ENCODE measurements at places on chromosomes 5 and 9.

DNA sequence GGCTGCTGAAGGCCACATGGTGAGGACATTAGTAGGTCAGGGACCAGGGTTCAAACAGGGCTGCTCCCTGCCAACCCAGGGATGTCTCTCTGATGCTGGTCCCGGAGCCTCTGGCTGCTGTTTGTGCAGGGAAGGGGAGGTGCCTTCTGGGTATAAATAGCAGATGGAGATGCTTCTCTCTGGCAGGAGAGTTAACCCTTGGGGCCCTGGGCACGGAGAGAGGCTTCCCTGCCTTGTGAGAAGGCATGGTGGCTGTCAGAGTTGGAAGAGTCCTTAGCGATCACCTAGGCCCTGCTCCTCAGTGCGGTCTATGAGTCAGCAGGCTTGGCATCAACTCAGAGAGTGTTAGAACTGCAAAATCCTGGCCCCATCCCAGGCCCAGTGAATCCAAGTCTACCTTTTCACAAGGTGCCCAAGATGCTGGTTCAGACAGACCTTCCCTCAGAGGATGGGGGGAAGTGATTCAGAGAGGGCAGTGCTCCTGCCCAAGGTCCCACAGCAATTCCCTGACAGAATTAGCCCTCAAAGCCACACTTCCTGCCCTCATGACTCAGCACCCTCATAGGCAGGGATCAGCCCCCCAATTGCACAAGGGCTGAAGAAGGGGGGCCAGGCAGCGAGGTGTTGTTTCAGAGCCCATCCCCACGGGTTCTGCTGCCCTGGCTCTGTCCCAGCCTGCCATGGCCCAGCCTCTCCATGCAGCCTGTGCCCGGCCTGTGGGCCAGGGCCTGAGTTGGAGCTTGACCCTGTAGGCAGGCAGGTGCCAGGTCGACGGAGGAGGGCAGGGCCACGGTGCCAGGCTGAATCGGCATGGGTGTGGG is 25.6 kb downstream of the CAMK2A start:
- DNase-seq: peak; percentile 36

GRCh38 chr5:56481428-56482357 is 248.6 kb upstream of the ANKRD55 start:
- DNase-seq: peak; percentile 18

GRCh38 chr9:86940774-86941173 is 6.5 kb downstream of the GAS1 start:
- no peak for DNase-seq

DNA sequence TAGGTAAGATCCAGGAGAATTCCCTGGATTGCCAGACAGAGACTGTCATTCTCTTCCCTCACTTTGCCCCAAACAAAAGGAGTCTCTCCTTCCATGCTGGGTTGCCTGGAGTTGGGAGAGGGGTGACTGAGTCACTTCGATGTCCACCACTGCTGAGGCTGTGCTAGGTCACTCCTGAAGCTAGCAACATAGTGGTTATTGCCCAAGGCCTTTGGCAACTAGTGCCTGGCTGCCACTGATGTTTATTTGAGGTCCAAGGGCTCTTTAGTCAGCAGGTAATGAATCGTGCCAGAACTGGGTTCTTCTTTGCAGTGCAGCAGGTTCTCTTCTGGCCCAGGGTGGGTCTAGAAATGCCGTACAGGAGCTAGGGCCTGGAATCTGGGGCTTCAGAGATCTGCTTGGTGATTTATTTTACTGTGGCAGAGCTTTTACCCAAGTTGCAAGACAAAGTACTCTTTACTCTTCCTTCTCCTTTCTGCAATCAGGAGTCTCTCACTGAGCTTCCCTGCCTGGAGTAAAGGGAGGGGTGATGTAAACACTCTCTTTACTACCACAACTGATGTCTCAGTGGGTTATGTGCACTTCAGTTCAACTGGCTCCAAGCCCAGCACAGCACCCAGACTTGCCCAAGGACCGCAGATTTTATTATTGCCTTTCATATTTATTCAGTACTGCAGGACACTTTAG is 155.7 kb upstream of the SH3GL2 start:
- DNase-seq: no peak

- no peak for DNase-seq
These were observed 60.9 kb upstream of the RPL26L1 start for GRCh38 chr5:172898218-172898842.

DNA sequence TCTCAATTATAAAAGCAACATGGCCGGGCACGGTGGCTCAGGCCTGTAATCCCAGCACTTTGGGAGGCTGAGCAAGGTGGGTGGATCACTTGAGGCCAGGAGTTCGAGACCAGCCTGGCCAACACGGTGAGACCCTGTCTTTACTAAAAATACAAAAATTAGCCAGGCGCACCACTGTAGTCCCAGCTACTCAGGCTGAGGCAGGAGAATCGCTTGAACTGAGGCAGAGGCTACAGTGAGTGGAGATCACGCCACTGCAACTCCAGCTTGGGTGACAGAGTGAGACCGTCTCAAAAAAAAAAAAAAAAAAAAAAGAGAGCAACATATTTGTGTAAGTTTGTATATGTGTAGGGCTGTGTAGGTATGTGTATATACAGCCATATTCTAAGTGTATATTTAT is 7.5 kb downstream of the RPS6 start:
- no peak for DNase-seq

- no peak for DNase-seq
These were observed 11.2 kb downstream of the UBE2QL1 start for GRCh38 chr5:6459896-6460295.

DNA sequence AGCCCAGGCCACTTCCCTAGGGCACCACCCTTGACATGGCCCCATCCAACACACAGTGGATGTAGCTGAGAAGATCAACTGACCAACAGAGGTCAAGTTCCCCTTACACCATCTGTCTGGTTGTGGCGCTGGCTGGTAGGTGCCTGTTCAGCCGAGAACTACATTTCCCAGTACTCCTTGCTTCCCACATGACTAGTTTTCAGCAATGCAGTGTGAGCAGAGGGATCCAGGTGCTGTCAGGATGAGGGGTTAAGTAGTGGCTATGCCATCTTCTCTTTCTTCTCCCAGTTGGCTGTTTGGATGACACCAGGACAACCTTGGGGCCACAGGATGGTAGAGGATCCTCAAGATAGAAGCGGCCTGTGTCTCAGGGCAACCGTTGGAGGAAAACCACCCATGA is 48.6 kb upstream of the SH3PXD2B start:
- no peak for DNase-seq

DNA sequence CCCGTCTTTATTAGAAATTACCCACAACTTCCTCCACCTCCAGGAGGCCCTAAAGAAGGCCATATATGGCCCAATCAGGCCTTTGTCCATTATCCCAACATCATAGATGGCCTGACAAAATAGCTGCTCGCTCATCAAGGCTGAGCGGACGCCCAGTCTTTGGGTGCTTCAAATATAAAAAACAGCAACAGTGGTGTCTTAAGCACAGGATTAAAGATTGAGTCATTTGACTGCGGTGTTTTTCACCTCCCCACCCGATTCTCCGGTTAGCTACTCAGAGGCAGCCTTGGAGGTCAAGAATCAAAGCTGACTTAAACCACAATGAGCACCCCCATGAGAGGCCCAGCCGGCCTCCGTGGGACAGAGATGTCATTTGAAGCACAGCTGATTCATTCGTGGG is 18.8 kb downstream of the S1PR3 start:
- DNase-seq: no peak
